ENCODE measurements at places on chromosomes 2 and 18. TPM values are rescaled to one million over a fixed set of nuclear protein-coding genes. Genes with fewer than 3 reads are reported as not detected.

Gene CBLN2
- not detected for total RNA-seq

Gene HNRNPA3
- total RNA-seq, result 104 TPM

Gene AAMP
- total RNA-seq, result 94.9 TPM

Gene TNFAIP6
- total RNA-seq, result 3.6 TPM

Gene MYO1B
- 74.6 TPM for total RNA-seq

Gene TRIM43
- not detected for total RNA-seq

Gene RNPEPL1
- 77.7 TPM for total RNA-seq

Gene CD207
- total RNA-seq, result not detected

Gene ATP8B1
- total RNA-seq, result 14.3 TPM

Gene TXNDC2
- not detected for total RNA-seq

Gene CPO
- not detected for total RNA-seq

Gene RUFY4
- total RNA-seq, result not detected

Gene SERPINB4
- total RNA-seq, result not detected

Gene OR6B2
- not detected for total RNA-seq

Gene GPATCH11
- total RNA-seq, result 56.8 TPM

Gene CXCR2
- 0.34 TPM for total RNA-seq

Gene SATB2
- 5.4 TPM for total RNA-seq

Gene ARHGAP15
- 15.4 TPM for total RNA-seq

Gene GAD1
- total RNA-seq, result not detected

Gene VIL1
- total RNA-seq, result not detected

Gene RFX8
- total RNA-seq, result 2.0 TPM

Gene RAX
- total RNA-seq, result not detected

Gene CYP27A1
- 11.9 TPM for total RNA-seq

Gene KLHL41
- total RNA-seq, result 0.65 TPM

Gene DCDC2C
- not detected for total RNA-seq

Gene GREB1L
- total RNA-seq, result 19.8 TPM

Gene THSD7B
- total RNA-seq, result 3.1 TPM

Gene BOK
- 421 TPM for total RNA-seq

Gene IL18R1
- 18.9 TPM for total RNA-seq

Gene RPL31
- 2,057 TPM for total RNA-seq

Gene RFTN2
- 29.6 TPM for total RNA-seq
